ENCODE measurements at places on chromosomes 7 and 10.

GRCh38 chr7:129149511-129149910, 5.0 kb downstream of the TSPAN33 start:
- DNase-seq = no peak

DNA sequence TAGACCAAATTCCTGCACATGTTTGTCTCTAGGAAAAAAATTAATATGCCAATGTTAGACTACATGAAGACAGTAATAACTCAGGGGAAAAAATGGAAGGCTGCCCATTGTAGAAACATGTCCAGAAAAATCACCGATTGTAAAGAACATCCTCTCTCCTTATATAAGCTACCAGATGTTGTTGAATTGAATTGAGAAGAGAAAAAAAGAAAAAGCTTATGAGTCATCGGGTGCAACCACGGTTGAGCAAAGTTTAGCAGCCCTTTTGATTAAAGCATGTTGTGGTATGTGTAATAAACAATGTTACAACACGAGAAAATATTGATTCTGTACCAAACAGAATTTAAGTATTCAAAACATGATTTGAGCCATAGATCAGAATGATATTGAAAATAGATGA, 102.3 kb upstream of the ARHGAP21 start:
- DNase-seq = no peak

DNA sequence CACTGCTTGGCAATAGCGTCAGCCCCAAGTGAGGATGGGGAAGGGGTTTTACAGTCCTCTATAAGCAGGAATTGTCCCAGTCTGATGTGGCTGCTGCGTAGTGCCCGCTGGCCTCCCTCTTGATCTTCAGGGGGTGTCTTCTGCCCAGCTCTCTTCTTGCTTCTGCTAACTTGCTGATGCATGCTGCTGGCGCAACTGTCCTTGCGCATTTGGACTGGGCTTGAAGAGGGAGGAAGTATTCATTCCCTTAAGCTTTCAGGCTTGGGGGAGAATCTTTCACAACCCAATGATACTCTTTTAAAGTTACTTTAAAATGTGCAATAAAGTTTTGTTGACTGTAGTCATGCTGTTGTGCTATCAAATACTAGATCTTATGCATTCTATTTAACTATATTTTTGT, 10.3 kb downstream of the GALNT11 start:
- DNase-seq = no peak

- DNase-seq = no peak
Observed at GRCh38 chr7:31791881-31792280, 104.9 kb downstream of the PPP1R17 start.

DNA sequence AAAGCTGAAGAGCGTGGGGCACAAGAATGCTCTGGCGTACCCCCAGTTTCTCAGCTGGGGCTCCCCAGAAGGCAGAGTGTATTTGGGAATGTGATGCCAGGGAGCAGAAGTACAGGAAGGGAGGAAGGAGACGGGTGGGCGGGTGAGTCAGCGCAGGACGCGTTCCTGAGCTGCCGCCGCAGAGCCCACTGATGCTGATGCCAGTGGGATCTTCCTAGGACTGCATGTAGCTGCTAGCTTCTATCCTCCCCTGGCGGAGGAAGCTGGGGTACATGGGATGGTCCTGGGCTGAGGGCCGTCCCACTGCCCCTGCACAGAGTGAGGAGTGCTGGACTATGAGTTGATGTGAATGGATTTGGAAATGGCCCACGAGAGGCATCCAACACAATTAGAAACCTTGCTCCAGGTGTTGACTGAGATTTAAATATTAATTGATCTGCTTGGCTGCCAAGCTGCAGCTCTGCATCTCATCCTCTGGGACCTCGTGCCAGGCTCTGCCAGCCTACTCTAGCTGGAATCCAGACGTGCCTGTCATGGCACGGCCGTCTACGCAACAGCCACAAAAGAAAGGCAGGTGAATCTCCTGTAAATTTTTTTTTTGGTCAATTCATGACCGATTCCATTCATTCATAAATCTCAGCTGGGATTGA, 66.2 kb upstream of the RHEB start:
- no peak for DNase-seq

DNA sequence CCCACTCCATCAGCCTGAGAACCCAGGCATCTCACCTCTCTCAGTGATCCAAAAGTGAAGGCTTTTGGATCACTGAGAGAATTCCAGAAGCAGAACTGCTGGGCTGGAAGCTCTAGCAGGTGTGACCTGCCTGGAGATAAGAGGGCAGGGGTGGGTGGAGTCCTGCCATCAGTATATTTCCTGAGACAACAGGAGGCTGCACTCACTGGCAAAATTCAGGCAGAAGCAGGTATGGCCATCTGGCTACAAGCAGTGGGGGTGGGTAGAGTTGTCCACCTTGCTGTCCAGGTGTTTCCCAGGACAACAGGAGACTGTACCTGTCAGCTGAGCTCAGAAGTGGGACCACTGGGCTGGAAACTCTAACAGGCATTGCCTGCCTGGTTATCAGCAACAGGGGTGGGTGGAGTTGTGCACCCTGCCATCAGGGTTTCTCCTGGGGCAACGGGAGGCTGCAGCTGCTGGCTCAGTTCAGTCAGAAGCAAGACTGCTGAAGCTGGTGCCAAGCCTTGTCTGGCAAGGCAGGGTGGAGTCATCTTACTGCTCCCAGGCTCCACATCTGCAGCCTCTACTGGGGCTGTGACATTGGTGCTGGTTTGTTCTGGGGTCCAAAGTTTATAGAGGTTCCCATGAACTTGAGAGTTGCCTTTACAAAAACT, 47.2 kb upstream of the SFTPD start:
- no peak for DNase-seq

DNA sequence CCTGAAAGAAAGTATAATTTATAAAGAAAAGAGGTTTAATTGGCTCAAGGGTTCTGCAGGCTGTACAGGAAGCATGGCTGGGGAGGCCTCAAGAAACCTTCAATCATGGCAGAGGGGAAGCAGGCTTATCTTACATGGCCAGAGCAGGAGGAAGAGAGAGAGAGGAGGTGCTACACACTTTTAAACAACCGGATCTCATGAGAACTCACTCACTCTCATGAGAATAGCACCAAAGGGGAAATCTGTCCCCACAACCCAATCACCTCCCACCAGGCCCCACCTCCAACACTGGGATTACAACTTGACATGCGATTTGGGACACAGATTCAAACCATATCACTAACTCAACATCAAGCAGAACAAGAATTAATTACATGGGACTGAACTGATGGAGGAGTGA, 6.9 kb upstream of the ZNF485 start:
- no peak for DNase-seq

- no peak for DNase-seq
Observed at GRCh38 chr7:37349979-37350590, 98.6 kb downstream of the ELMO1 start.

- no peak for DNase-seq
Observed at GRCh38 chr10:102154466-102155116, 2.4 kb downstream of the NOLC1 start.

- DNase-seq = no peak
Observed at GRCh38 chr10:122988501-122988900, 8.3 kb downstream of the PSTK start.

GRCh38 chr10:2987185-2987768, 80.1 kb upstream of the PFKP start:
- no peak for DNase-seq

GRCh38 chr10:93293999-93294398, 188.1 kb downstream of the MYOF start:
- DNase-seq = no peak

GRCh38 chr7:125241548-125241947, 311.9 kb upstream of the POT1 start:
- no peak for DNase-seq

DNA sequence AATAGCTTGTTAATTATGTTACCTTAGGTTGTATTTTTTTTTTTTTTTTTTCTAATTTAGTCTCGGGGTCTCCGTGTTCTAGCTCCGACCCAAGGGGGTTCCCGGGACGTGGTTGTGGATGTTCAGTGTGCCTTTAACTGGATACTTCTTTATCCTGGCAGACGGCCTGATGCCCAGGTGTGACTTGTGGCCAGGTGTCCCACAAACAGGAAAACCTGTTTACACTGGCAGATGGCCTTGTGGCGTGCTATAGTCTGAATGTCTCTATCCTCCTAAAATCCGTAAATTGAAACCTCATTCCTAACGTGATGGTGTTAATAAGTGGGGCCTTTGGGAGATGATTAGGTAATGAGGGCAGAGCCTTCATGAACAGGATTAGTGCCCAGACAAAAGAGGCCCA, 546.4 kb upstream of the C7orf33 start:
- DNase-seq = no peak

DNA sequence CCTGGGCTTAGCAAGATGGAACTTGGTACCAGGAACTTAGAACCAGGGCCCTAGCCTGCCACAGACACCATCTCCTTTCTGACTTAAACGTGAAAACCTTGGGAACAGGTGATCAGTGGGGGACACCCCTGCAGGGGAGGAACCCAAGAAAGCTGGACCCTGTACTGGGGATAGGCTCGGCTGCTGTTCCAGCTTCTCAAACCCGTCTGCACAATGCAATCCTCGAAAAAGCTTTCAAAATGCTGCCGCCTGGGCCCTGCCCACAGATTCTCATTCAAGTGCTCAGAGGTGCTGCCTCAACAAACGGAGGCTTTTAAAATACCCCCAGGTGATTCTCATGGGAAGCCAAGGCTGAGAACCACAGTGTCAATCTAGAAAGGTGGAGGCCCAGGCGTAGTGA, 169.7 kb downstream of the ARHGAP21 start:
- no peak for DNase-seq

- peak; percentile 87 for DNase-seq
Observed at GRCh38 chr10:89327803-89328441, at the start of gene IFIT3. TSS of gene IFIT3 (plus strand) at chr10:89327997. CDS start at chr10:89328074, 77 bp downstream.

- no peak for DNase-seq
Observed at GRCh38 chr10:88728107-88728763, 22.2 kb downstream of the LIPK start.

- DNase-seq = no peak
Observed at GRCh38 chr7:78039790-78040776, 241.5 kb downstream of the PHTF2 start.

DNA sequence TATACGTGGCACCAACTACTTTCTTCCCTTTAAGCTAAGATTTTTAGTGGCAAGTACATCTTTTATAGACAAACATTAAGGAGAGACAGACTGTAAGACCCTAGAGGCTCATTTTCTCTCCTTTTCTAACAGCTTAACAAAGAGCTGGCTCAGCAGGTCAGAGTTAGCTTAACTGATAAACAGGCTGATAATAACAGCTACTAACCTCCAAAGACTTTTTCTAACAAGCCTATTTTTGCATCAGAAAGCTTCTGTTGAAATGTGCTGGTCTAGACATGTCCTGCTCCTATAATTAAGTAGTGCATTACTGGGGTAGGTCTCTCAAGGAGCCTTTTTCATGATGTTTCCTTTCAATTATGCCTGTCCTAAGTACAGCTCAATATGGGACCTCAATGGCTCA, 238.2 kb upstream of the FAM3C start:
- DNase-seq = no peak

DNA sequence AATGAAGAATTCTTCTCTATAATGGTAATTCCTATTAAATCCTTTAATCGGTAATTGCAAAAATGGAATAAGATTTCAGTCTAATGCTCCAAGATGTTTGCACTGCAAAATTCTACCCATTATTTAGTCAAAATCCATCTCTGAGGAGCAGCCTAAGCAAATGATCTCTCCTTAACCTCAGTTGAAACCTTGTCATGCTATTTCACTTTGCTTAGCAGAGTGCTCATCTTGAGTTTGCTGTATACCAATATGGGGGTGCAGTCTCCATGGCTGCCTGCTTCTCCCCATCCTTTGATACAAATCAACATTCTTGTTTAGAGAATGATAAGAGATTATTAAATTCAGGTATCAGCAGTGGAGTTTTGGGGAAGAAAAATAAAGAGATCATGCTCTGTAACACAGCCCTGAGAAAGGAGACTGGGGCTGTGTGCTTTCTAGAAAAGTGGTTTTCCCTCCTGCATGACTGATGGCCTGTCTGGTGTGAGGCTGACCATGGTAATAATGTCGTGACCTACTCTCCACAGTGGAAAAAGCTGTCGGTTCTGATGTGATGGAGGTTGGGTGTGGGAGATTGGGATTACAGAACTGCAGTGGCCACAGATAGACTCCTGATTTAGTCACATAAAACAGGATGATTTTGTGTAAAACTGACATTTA, 982.1 kb downstream of the NRG3 start:
- DNase-seq = no peak

- DNase-seq = no peak
Observed at GRCh38 chr7:35725280-35725680, 30.3 kb upstream of the HERPUD2 start.

GRCh38 chr10:123132576-123133477, 2.9 kb upstream of the HMX3 start:
- DNase-seq = no peak

- DNase-seq = no peak
Observed at GRCh38 chr10:96767611-96768010, 47.3 kb upstream of the PIK3AP1 start.

GRCh38 chr10:15346440-15347141, 24.5 kb downstream of the FAM171A1 start:
- no peak for DNase-seq

- no peak for DNase-seq
Observed at GRCh38 chr7:26183545-26184280, 16.8 kb downstream of the HNRNPA2B1 start.

- DNase-seq = no peak
Observed at GRCh38 chr7:55207436-55208125, 157.6 kb upstream of the LANCL2 start.

- no peak for DNase-seq
Observed at GRCh38 chr7:87148332-87148955, 3.8 kb upstream of the DMTF1 start.

DNA sequence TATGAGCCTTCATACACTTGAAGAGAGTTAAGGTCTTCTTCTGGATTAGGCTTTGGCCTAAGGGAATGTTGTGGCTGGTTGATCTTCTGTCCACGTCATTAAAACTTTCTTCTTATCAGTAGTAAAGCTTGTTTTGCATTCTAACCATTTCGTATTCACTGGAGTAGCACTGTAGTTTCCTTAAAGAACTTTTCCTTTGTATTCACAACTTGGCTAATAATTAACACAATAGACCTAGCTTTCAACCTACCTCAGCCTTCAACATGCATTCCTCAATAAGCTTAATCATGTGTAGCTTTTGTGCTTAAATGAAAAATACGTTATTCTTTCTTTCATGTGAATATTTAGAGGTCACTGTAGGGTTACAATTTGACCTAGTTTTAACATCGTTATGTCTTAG, 42.8 kb downstream of the AKR1C8 start:
- DNase-seq = peak; percentile 15

- no peak for DNase-seq
Observed at GRCh38 chr7:121016966-121017365, 28.5 kb downstream of the CPED1 start.
